ENCODE measurements at places on chromosomes 3 and 15.

- DNase-seq: no peak
These were observed 88.0 kb downstream of the PIK3R4 start for GRCh38 chr3:130658678-130659077.

GRCh38 chr3:38601956-38602550, 47.4 kb downstream of the SCN5A start:
- DNase-seq: no peak

GRCh38 chr15:52800828-52801747, 11.0 kb upstream of the ONECUT1 start:
- DNase-seq: no peak

GRCh38 chr3:3053974-3054373, 56.2 kb downstream of the IL5RA start:
- no peak for DNase-seq

- no peak for DNase-seq
These were observed 573.4 kb downstream of the NAALADL2 start for GRCh38 chr3:175432376-175433025.

Measured in activated T-helper 1 cell treated with Interleukin-2 at 50 U/mL for 16 hours (primary cell).